Bronchial epithelial cell (primary cell): ENCODE measurements at places on chromosomes 1 and 21. TPM values are rescaled to one million over a fixed set of nuclear protein-coding genes. Genes with fewer than 3 reads are reported as not detected.

DNA sequence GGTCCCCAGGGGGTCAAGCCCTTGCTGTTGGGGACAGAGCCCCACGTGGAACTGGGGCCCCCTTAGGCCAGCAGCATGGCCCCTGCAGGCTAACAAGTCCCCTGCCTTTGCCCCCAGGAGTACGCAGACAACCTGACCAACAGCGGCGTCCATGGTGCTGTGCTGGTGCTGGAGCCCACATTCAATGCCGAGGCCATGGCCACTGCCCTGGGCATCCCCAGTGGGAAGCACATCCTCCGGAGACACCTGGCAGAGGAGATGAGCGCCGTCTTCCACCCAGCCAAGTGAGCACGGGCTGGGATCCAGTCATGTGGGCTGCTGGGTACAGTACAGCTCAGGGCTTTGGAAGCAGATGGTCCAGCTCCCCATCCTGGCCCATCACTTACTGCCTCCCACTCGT lies 49.6 kb upstream of the TMEM51 start:
- DNase-seq = no peak

DNA sequence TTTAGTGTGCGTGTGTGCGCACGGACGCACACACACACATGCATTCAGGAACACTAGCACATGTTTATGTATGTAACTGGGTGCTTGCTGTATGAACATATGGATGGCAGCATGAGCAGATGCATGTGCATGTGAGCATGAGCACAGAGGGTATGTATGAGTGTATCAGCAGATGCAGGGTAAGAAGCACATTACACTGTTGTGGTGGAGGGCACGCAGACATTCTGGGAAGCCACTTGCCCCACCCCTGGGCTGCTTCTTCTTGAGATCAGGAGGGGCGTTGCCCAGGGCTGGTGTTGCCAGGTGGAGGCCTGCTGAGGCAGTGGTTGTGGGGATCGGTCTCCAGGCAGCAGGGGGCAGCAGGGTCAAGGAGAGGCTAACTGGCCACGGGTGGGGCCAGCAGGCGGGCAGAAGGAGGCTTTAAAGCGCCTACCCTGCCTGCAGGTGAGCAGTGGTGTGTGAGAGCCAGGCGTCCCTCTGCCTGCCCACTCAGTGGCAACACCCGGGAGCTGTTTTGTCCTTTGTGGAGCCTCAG lies 3.9 kb upstream of the P3R3URF start:
- peak; percentile 79 for DNase-seq

DNA sequence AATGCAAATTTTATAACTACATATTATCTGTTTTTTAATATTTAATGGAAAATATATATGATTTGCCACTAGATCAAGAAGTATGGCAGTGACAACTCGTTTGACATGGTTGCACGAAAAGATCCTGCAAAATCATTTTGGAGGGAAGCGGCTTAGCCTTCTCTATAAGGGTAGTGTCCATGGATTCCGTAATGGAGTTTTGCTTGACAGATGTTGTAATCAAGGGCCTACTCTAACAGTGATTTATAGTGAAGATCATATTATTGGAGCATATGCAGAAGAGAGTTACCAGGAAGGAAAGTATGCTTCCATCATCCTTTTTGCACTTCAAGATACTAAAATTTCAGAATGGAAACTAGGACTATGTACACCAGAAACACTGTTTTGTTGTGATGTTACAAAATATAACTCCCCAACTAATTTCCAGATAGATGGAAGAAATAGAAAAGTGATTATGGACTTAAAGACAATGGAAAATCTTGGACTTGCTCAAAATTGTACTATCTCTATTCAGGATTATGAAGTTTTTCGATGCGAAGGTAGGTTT lies 556 bp downstream of the IFI44 start:
- no peak for DNase-seq

GRCh38 chr1:55021942-55022546 lies 17.3 kb upstream of the PCSK9 start:
- peak; percentile 80 for DNase-seq

DNA sequence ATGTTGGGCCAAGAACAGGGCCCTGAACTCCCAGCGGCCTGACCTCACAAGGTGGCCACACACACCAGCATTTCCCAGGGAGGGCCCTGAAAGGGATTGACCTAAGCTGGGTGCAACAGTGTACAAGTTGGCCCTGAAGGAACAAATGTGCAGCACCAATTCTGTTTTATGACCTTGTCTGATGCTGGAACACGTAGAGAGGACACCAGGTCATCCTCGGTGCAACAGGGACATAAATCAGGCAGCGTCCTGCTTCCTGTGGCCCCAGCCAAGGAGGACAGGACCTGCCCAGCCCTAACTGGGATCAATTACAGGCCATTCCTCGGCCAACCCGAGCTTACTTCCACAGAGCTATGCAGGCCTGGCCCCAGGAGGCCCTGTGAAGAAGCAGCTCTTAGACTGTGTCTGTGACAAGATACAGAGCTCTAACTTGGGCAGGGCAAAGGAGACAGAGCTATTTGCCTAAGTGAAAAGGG lies 12.8 kb upstream of the PHC2 start:
- no peak for DNase-seq

DNA sequence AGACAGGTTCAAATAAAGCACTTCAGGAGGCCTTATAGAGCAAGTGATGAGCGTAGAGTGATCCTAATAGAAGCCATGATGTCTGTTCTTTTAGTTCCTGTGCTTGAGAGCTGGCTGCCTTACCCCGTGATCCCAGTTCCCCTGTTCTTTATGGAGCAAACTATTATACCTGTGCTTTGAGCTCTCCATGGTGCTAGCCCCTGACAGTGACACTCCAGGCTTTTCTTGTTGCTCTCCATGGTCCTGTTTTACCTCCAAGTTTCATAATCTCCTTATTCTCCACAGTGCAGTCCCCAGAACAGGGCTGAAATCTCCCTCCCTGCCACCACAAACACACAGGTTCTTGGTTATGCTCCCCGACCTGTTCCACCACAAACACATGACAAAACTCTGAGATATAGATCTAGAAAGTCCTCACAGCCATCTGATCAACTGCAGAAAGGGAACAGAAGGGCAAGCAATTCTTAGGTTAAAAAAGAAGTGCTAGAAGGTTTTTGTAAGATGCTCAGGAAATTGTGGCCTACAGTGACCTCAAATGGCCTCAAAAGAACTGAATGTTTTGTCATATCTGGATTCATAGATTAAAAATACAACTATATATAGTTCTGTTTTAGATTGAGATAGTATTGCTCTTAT lies 6.0 kb downstream of the CADM3 start:
- DNase-seq = peak; percentile 71

DNA sequence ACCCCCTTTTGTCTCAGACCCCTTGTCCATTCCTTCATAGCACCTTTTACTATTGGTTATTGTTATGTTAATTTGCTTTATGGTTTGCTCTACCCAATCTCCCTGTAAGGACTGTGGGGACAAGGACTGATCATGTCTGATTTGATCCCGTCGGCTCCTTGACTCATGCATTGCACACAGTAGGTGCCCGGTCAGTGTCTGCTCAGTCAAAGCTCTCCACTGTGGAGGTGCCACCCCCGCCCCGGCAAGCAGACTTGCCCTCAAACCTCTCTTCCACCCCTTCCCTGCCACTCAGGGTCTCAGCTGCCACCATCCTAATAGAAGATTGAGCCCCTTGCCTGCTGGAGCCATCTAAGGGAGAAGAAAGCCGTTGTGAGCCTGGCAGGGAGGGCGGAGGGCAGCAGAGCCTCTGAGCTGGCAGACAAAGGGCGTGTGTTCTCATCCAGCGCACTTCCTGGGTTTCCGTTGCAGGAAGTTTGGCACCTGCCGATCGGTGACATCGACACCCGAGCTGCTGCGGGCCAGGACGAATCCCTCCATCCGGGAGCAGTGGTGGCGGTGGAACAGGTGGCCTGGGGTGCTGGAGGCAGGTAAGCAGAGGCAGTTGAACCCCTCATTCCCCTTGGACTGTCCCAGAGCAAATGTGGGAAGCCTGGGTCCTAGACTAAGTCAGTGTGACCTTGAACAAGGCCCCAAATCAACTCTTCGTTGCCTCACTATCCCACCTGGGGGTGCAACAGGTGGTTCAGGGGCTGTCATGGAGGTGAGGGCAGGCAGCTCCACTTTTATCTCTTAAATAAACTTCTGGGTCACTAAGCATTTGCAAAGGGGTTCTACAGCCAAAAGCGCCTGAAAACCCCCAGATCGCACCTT lies 2.2 kb upstream of the FBLIM1 start:
- peak; percentile 58 for DNase-seq

- no peak for DNase-seq
Observed at GRCh38 chr1:113849072-113849471, 22.4 kb downstream of the PTPN22 start.

DNA sequence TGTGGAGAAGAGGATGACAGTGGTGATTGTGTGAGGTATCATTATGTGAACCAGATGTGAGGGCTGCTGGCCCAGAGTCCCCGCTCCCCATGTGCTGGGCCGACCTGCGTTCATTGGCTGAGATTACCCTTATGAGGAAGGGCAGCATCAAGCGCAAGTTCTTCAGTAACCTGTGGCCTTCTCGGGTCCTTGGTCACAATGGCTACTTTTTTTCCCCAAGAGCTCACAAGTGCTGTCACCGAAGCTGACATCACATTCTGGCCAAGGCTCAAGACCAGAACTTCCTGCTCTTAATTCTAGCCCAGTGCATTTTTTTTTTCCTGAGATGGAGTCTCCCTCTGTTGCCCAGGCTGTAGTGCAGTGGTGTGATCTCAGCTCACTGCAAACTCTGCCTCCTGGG lies 262.9 kb downstream of the RHOU start:
- no peak for DNase-seq

GRCh38 chr1:17904290-17904689 lies 149.2 kb downstream of the ACTL8 start:
- no peak for DNase-seq

DNA sequence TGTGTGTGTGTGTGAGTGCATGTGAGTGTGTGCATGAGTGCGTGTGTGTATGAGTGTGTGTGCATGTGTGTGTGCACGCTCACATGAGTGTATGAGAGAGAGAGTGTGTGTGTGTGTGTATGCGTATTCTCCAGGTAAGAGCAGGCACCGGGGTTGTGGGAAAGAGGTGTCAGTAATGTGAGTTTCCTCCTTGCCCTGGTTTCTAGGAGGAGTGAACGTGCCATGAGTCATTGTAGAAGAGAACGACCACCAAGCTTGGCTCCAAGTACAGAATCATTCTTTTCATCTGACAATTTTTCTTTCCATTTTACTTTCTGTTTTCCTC lies 79.1 kb downstream of the POFUT2 start:
- no peak for DNase-seq

DNA sequence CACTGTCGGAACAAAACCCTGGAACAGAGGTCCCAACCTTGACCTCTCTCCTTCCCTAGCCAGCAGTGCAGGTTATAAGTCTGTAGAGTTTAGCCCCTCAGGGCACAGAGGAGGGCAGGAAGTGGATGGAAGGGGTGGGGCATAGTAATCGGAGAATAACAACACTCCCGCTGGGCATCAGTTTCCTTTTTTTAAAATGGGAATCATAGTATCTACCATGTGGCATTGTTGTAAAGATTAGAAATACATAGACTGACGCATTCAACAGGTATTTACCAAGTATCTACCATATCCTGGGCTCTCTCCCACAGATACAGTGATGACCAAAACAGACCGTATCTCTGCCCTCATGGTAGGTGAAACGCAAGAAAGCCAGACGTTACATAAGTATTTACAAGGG lies 24.9 kb upstream of the ATF3 start:
- no peak for DNase-seq

DNA sequence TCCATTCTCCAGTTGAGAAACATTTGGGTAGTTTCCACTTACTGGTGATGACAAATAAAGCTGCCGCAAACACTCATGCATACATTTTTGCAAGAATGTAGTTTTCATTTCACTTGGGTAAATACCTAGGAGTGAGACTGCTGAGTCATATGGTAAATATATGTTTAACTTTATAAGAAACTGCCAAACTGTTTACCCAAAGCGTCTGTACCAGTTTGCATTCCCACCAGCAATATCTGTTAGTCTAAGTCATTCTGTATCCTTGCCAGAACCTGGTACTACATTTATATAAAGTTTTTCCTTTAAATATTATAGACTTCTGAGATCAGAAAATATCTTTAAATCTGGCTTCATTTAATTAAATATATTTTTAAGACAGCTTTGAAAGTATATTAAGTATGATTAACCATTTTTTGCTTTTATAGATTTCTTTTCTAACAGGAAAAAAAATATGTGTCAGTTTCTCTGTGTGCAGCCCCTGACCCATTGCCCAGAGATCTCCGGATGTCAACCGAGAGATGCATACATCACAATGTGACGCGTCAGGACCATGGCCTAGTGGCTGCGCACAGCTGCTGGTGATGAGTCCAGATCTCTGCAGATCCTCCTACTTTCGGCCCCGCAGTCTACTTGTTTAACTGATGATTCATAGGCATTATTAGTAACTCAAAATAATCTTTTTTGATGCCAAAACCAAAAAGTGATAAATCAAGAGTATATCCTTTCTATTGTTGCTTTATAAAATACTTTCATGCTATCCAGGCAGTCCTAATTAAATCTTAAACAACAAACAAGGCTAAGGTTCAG lies 227.1 kb upstream of the MAP1LC3C start:
- peak; percentile 99 for DNase-seq

- DNase-seq = peak; percentile 9
Observed at GRCh38 chr1:6904476-6905170, 119.4 kb downstream of the CAMTA1 start.

GRCh38 chr21:33762803-33763581 lies 120.7 kb downstream of the ITSN1 start:
- DNase-seq = no peak

- DNase-seq = peak; percentile 35
Observed at GRCh38 chr1:150627826-150628410, 1.5 kb downstream of the ENSA start.

Gene MTARC1
- total RNA-seq = 2.0 and 5.8 TPM in 2 replicates

Gene FCRL2
- not detected in 2 replicates for total RNA-seq

Gene SPTA1
- not detected in 2 replicates for total RNA-seq

Gene DAB1
- total RNA-seq = 0.13 TPM in 1 of 2 replicates, not detected in the other

Gene PCP4
- total RNA-seq = not detected in 2 replicates

Gene BCAN
- not detected in 2 replicates for total RNA-seq
